ENCODE measurements at places on chromosomes 7 and 10.

DNA sequence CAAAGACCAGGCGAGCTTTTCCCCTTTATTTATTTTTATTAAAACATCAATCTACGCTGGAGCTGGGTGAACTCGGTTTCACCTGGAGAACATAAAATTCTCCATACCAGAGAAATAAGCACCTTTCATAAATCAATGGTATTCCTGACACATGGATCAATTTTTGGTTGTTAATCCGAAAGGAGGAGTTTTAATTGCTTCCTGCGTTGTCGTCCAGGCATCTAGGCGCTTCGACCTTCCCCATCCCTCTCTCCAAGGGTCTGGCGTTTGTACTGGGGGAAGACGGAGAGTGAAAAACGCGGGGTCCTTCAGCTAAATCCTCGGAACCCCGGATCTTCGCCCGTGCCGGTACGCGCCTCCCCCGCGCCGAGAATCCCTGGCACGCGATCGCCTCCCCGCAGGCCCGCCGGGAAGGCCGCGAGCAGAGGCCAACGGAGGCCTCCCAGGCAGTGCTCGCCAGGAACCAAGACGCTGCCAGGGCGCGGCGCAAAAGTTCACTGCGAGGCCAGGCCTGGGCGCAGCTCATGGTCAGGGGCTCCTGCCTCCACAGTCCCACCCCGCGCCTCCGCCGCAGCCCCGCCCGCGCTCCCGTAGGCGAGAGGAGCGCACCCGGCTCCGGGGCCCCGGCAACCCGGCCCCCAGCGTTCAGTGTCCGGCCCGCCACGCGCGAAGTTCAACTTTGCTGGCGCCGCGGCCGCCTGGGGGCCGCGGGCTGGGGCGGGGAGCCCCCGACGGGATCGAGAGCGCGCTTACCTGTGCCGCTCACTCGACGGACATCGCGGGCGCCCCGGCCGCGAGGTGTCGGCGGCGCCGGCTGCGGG, 8.3 kb upstream of the EBF3 start:
- no peak for DNase-seq

DNA sequence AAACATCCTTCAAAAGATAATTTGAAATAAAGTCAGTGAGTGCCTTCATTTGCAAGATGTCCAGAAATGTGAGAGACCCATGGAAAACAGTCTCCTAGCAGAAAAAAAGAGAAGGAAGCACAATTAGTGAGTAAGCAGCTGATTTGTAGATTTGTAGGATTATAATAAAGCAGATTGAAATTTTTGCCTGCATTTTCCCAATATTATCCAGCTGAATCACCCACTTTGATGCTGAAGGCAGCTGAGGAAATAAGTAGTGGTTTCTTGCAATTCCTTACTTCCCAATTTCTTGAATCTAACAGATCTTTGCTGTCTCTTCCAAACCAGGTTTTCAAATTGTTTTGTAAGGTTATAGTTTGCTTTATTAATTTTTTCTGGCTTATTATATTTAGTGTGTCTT, 181.4 kb downstream of the GNAT3 start:
- no peak for DNase-seq

GRCh38 chr7:105677817-105678573, 96.7 kb upstream of the EFCAB10 start:
- DNase-seq: no peak

GRCh38 chr10:67004690-67005089, 78.9 kb downstream of the LRRTM3 start:
- no peak for DNase-seq

- no peak for DNase-seq
These were observed 129.9 kb downstream of the NOC3L start for GRCh38 chr10:94232711-94233383.

GRCh38 chr10:3781468-3782145, 3.4 kb downstream of the KLF6 start:
- DNase-seq: no peak

- DNase-seq: no peak
These were observed 31.6 kb downstream of the RASGEF1A start for GRCh38 chr10:43235070-43235900.

- DNase-seq: no peak
These were observed 5.4 kb downstream of the CEP41 start for GRCh38 chr7:130435311-130435854.

DNA sequence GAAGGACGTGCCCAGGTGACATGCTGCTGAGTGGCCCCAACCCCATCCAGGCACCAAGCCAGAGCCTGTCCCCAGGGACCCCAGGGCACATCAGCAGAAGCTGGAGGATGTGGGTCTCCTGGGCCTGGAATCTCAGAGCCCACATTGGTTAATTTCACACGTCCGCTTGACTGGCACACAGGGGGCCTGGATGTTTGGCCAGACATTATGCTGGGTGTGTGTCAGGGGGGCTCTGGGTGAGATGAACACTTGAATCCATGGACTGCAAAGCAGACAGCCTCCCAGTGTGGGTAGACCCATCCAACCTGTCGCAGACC, 79.1 kb upstream of the RET start:
- DNase-seq: no peak

DNA sequence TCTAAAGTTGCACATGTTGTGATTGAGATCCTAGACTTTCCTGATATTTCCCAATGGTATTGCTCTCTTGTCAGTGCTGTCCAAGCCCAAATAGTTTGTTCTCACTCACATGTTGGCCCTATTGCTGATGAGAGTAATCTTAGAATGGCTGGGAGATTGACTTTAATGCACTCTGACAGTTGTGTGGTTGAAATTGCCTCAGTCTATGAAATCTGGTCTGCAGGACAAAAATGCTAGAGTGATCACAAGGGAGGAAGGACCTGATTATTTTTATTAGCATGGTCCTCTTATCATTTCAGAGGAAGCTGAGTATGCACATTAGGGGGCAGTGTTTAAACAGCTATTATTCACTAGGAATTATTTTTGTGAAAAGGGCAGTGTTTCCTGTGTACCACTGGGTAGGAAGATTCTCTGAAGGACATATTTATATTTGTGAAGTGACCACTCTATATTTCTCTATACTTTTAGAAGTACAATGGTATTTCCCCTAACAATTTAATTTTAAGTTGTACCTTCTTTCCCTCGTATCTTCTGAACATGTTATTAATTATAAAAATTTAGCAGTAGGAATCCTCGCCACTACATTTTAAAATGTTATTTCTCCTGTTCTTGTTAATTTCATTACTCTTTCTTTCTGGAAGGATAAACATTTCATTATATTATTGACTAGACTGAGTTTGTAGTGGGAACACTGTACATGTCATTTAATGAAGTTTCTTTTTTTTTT, 64.4 kb downstream of the SUGCT start:
- DNase-seq: peak; percentile 6

- DNase-seq: no peak
These were observed 45.2 kb upstream of the BHLHA15 start for GRCh38 chr7:98165827-98166667.

GRCh38 chr7:4113976-4114375, 568.1 kb upstream of the FOXK1 start:
- no peak for DNase-seq

Measured in SK-N-MC (cell line).